ENCODE measurements at places on chromosomes 6 and 20.

DNA sequence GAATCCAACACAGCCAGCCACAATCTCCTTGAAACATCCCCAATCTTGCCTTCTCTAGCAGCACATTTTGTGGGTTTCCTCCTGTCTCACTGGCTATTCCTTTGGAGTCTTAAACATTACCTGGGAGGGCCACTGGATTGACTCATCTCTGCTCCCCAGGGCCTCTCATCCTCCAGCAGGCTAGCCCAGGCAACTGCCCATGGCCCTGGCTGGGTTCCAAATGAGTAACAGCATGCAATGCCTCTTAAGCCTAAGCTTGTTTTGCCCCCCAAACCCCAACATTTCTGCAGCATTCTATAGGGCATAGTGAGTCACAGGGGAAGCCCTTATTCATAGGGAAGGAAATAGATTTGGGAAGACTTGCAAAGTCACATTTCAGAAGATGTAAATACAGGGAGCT, 204.9 kb downstream of the FOXA2 start:
- DNase-seq, result no peak

GRCh38 chr6:13988049-13988738, 63.4 kb downstream of the RNF182 start:
- DNase-seq, result no peak

- DNase-seq, result no peak
Measured at GRCh38 chr20:14956538-14956937, 619.1 kb upstream of the FLRT3 start.

DNA sequence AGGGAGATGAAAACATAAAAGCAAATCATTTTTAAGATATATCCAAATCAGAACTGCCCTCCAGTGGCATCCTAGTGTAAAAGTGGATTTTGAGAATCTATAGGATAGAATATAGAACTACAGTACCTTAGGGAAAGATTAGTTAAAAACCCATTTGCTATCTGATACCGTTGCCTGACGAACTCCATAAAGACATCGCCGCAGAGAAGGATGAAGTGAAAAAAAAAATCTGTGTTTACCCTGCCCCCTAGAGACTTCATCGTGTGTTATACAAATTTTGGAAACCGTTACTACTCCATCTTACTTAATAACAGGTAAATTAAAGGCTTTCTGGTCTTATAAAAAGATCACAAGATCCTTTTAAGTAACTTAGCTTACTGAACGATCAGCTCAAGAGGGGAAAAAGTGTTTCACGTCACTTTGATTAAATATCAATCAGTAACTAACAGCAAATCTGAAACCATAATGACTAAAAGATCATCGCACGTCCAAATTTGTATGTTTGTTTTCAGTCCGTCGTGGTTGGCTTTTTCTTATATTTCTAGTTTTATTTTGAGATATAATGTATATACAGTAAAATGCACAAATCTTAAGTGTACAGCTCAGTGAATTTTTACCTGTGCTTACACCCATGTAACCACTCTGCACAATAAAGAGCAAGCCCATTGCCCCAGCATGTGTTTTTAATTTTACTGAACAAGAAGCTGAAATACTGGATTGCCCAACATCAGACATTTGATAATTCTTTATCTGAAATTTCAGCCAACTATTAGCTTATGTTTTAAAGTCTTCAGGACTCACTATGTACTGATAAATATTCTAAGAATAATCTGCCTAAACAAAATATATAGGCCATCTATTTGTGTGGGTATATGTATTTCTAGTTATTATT, 881 bp upstream of the MCM3 start:
- DNase-seq, result no peak

DNA sequence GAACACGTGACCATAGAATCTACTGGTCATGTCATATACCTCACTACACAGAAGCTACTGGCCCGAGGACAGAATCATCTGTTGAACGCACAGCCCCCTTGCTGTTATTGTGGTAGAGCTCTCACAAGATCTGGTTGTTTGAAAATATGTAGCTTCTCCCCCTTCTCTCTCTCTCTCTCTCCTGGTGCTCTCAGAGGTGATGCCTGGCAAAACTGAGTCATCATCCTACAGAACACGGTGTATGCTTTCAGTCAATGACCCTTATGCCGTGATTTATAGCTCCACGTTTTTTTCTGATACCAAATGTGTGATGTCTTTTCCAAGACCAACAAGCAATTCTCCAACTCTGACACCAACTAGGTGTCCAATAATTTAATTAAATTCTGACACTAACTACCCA, 13.0 kb upstream of the RBM24 start:
- DNase-seq, result no peak

- DNase-seq, result no peak
Measured at GRCh38 chr20:17612992-17613327, 43.1 kb downstream of the DSTN start.

DNA sequence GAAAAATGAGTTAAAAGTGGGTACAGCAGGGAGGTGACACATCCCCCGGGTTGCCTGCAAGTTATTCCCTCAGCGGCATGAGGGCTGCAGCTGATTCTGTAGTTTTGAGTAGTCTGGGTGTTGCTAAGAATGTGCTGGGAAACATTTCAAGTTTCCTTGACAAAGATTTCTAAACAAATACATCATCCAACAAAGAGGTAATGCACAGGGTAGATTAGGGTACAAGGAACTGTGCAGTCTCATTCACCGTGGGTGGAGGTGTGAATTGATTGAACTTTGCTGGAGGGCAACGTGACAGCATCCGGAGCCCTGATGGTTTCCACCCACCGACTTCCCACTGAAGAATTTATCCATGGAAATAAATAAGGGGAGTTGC, 21.8 kb downstream of the CASS4 start:
- peak; percentile 85 for DNase-seq

GRCh38 chr6:148885925-148886845, 139.4 kb downstream of the UST start:
- DNase-seq, result no peak

DNA sequence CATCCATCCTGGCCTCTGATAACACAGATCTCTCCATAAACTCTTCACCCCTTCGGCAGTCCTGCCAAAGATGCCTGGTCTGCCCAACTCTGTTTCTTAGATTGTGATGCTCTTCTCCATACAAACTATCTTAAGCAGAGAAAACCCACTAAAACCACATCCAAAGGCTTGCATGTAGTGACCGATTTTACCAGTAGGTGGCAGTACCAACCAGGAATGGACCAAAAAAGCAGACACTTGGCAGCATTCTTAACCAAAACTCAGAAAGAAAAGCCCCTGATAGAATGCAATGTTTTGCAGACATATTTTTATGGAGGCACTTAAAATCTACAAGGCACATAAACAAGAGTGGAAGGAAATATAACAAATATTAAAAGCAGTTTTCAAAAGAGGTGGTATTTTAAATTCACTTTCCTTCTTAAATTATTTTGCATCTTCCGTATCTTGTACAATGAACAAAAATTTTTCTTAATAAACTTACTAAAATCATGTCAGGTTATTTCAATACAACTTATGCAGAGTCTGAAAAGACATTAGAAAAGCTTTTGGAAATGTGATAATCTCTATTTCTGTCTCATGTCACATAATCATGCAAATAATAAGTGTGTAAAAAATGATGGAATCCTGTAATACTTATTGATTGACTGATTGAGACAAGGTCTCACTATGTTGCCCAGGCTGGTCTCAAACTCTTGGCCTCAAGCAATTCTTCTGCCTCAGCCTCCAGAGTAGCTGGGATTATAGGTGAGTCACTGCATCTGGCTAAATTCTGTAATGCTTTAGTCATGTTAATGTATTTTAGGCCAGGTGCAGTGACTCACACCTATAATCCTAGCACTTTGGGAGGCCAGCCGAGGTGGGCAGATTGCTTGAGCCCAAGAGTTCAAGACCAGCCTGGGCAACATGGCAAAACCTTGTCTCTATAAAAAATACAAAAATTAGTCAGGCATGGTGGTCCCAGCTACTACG, 29.4 kb downstream of the LRP11 start:
- peak; percentile 61 for DNase-seq

- DNase-seq, result no peak
Measured at GRCh38 chr20:23242556-23243180, 107.9 kb upstream of the NXT1 start.

DNA sequence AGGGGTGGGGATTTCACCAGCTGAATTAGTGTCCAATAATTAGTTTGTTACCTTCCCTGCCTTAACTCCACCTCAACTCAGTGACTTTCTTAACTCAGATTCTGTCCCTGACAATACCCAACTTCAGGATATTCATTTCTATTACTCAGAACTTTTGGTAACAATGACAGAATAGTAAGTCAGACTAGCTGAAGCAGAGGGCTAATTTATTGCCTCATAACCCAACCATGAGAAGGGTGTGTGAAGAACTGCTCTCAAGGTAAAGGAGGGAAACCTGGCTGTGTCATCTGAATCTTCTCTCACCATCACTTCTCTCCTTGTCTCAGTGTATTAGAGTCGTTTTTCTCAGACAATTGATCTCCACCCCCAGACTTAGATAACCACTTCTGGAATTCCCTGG, 1.2 kb upstream of the PI3 start:
- no peak for DNase-seq

DNA sequence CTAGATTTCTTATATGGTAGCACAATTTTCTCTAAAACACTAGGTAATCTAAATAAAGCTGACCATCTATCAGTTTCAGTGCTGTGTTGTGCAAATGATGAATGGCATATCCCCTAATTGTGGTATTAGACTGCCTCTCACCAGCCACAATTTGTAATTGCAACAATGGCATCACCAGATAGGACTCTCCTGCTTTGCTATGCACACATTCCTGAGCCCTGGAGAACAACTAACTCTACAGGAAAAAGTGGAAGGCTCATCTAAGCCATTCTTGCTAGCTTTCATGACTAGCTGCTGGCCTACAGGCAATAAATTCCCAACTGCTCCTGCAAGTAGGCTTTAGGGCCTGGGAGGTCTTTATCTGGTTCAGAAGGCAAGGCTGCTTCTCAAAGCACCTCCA, 974.1 kb downstream of the EYS start:
- no peak for DNase-seq

- DNase-seq, result no peak
Measured at GRCh38 chr6:143515766-143516355, 4.3 kb upstream of the FUCA2 start.

- DNase-seq, result peak; percentile 33
Measured at GRCh38 chr6:105272786-105273185, 93.0 kb upstream of the POPDC3 start.

DNA sequence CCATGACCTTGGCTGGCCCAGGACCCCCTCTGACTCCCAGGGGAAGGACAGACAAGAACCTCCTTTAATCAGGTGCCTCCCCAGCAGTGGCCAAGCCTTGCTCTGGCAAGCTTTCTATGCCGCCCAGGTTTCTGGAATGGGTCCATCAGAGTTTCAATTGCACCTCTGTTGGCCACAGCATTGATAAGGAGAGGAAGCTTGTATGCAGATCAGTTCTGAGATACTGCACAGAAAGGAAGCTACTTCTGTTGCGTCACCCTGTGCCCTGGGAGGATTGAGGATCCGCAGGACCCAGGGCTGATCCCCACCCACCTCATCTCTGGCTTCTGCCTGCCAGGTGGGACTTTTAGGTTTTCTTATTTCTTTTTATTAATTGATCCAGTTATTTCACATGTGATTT, 167.2 kb downstream of the TFAP2C start:
- no peak for DNase-seq

DNA sequence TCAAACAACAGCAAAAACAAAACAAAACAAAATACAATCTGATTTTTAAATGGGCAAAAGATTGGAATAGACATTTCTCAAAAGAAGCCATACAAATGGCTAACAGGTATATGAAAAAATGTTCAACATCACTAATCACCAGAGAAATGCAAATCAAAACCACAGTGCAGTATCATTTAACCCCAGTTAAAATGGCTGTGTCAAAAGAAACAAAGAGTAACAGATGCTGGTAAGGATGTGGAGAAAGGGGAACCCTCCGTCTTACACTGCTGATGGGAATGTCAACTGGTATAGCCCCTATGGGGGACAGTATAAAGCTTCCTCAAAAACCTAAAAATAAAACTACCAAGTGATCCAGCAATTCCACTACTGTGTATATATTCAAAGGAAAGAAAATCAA, 10.9 kb upstream of the NELFCD start:
- no peak for DNase-seq

- peak; percentile 54 for DNase-seq
Measured at GRCh38 chr20:44540834-44541233, 19.0 kb upstream of the SERINC3 start.

- DNase-seq, result no peak
Measured at GRCh38 chr6:132816660-132817059, 2.3 kb downstream of the RPS12 start.

DNA sequence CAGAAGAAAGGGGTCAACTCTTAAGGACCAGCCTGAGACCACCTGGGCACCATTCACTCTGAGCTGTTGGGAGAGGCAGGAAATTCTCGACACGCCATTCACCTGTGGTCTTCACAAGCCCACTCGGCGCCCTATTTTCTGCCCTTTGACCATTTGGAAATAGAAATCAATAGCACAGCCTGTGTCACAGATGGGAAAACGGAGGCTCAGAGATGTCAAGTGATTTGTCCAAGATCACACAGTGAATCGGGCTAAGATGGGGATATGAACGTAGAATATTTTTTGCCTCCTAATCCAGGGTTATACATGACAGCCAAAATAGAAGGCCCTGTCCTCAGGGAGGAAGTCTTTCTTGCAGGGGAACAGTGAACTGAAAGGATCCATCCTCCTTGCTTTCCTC, 3.0 kb upstream of the APOBEC2 start:
- DNase-seq, result no peak

- peak; percentile 40 for DNase-seq
Measured at GRCh38 chr6:49531774-49532569, 18.5 kb upstream of the C6orf141 start.

All from AG20443 (cell line).